Stimulated activated CD8-positive, alpha-beta memory T cell treated with anti-CD3 and anti-CD28 coated beads, Interleukin-7, amount 100 ng/mL, for 1 hour (primary cell): ENCODE measurements at places on chromosomes 2 and 18.

DNA sequence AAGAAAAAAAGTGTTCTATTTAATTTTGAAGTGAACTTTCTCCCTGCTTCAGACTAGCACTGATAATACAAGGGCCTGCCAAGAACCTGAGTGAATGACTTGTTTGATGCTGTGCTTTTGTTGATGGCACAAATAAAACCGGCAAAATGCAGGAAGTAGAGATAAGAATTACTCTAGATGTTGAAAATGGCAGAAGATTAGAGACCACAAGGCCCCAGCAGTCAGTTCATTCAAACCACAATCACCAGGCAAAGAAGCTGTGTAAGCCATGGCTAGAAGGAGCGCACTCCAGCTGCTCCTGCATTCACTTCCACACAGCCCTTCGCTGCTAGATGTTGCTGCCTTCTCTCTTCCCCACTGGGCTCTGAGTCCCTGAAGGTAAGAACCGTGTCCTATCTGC, 297.1 kb downstream of the AGPS start:
- DNase-seq: no peak

GRCh38 chr18:13879937-13880336, 35.4 kb downstream of the MC2R start:
- no peak for DNase-seq

DNA sequence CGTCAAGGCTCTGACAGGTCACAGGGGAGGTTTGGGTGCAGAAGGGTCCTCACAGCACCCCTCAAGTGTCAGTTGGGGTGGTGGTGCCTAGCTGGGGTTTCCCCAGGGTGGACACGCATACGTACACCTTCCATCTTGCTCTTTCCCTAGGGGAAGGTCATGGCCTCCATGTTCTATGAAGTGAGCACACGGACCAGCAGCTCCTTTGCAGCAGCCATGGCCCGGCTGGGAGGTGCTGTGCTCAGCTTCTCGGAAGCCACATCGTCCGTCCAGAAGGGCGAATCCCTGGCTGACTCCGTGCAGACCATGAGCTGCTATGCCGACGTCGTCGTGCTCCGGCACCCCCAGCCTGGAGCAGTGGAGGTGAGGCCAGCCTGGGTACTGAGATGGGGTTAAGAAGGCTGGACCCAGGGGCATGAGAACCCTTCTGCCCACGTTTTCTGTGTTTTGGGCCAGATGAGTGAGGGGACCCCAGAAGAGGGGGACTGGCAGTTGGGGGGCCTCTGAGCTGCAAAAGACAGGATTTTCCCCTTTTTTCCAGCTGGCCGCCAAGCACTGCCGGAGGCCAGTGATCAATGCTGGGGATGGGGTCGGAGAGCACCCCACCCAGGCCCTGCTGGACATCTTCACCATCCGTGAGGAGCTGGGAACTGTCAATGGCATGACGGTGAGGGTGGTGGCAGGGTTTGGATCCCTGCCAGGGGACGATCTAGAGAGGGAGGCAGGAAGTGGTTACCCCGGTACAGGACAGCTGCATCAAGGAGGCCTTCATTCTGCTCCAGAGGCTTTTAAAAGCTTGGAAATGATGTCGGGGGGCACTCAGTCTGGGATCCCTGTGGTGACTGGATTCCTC, 20.9 kb downstream of the SLC30A3 start:
- no peak for DNase-seq

DNA sequence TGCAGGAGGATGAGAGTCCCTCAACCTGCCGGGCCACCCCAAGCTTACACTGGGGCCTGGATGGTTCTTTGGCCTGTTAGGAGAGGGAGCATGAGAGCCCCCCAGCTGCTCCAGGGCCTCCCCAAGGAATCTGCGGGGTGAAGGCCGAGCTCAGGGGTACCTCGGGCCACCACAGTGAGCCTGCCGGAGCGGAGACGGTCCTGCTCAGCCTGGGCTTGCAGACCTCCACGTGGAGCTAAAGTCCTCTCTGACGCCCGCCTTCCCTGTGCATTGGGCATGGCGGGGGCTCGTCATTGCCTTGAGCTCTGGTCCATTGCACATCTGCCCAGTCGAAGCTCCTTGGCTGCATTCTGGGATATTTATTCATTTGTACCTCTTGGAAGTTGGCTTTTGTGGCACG, 62.7 kb downstream of the ASB1 start:
- no peak for DNase-seq

DNA sequence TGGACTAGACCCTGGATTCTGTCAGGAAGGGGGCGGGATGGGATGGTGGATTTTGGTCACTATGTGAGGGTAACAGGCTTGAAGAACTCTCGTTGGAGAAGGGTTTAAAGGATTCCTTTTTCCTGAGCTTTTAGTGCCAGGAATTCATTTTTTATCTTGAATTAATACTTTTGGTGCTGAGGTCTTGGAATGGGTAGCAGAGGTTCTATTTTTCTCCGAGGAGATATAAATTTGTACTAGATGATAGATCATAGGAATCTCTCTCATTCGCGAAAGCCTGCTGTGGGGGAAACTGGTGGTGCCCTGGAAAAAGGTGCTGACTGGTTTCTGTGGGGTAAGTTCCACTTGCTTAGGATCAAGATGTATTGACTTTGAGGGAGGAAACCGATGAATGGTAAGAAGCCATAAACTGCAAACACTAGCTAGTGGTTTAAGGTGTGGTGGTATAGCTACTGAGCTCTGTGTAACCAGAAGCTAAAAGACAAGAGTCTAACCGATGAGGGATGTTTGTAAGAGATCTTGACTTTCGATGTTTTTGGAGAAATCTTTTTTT, 706 bp downstream of the AGPS start:
- DNase-seq: no peak

DNA sequence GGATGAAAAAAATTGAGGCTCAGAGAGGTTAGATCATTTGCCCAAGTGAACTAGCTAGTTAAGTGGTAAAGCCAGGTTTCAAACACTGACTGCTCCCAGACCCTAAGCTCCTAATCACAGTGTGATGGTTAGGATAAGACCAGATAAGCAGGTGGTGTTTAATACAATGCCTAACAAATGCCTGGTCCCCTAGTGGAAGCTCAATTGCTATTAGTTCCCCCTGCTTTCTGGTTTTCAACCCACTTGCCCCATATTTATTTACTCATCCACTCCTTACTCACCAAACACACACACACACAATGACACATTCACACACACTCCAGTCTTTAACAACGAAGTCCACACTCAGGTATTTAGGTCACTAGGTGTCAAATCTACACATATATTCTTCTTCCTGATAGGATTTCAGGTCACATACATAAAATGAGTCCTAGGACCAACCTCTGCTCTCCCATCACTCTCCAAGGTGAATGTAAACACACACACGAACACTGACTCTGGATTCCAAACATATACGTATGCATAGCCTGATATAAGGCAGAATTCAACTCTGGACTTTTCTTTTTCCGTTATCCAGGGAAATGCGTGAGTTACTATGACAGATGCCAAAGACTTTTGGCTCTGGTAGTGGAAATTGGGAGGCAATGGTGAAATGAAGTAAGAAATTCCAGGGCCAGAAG, 73.6 kb upstream of the TSPYL6 start:
- no peak for DNase-seq

DNA sequence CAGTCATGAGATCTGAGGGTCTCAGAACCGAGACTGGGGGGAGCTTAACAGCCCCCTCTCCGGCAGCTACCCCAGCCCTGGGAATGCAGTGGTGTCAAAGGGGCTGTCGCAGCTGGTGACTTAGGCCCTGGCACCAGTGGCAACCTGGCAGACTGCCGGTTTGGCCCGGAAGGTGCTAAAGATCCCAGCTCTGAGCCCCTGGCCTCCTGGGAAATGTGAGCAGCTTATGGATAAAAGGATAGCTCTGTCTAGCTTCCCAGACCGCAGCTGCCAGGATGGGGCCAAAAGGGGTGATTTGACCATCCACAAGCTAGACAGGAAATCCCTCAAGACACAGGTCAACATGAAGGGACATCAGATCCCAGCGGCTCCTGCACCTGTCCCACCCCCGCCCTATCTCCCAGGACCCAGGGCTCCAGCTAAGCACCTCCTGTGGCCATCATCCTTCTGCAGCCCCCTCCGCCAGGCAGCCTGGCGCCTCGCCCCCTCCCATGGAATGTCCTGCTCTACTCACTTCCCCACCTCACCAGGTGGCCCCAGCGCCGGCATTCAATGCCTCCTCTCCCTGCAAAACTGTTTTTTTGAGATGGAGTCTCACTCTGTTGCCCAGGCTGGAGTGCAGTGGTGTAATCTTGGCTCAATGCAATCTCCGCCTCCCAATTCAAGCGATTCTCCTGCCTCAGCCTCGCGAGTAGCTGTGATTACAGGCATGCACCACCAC, 33.2 kb upstream of the EFHD1 start:
- no peak for DNase-seq

- no peak for DNase-seq
Observed at GRCh38 chr2:43175020-43175441, 51.4 kb downstream of the ZFP36L2 start.

DNA sequence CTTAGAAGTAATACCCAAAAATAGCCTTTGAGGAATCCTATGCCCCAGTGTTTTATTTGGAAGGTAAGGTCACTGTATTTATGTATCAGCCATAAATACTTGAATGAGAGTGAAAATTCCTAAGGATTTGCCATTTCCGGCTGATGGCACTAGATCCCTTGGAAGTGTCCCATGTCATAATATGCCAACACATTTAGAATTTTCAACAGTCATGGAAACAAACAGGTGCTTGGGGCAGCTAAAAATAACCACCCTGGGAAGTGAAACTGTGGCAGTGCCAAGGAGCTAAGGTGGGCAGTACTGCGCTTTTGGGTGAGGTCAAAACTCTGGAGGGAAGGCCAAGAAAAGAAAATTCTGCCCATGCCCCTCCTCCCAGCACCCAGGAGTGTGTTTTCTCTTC, 80.2 kb downstream of the TCF7L1 start:
- DNase-seq: no peak

DNA sequence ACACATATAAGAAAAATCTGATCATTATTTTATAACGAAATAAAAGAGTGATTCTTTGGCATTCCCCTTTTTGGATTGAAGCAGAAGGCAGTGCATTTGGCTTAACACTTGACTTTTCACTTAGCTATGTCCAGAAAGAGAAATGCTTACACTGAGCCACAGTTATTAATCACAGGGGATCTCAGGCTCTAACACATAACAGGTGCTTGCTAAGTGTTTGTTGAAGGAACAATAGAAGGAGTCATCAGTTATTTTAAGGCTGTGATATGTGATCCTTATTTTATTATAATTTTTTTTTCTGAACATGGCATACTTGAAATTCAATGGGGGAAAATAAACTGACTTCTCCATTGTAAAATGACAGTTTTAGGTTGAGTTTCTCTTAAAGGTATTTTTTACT, 209.5 kb downstream of the UBE2E3 start:
- DNase-seq: no peak

DNA sequence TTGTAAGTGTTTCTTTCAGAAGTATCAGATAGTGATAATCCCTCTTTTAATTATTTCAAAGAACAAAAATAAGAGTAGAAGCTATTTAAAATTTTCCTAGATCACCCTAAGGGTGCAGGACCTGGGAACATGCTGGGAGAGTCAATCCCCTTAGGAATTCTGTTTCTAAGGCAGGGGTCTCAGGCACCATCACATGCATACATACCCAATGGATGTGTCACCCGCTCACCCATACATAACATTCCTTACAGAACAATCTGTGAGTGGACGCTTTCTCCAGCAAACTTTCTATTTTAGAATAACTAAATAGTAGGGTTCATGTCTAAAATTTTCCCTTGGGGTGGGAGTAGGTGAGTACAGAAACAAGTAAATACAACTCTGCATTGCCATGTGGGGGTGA, 8.4 kb downstream of the DSEL start:
- no peak for DNase-seq

DNA sequence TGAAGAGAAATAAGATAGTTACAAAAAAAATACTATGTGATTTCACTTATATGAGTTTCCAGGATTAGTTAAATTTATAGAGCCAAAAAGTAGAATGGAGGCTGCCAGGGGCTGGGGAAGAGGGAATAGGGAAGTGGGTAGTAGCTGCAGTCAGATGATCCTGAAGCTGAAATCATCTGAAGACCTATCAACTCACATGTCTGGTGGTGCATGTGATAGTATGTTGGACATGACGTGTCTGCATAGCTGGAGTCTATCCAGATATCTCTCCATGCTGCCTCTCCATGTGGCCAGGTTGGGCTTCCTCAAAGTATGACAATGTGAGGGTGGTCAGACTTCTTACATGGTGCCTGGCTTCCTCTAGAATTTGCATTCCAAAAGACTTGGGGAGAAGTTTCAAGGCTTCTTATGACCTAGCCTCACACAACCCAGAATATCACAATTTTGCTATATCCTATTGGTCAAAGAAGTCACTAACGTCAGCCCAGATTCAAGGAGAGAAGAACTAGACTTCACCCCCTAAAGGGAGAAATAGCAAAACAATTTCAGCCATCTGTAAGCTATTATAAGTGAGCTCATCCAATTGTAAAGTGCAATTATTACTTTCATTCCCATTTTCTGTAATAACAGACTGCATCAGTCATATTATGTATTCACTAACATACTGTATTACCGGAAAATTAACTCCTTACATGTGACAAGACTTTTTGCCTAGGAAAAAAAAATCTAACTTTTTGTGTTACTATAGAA, 14.0 kb upstream of the ZNF396 start:
- no peak for DNase-seq

- DNase-seq: no peak
Observed at GRCh38 chr2:179349670-179350303, 85.2 kb upstream of the SESTD1 start.

DNA sequence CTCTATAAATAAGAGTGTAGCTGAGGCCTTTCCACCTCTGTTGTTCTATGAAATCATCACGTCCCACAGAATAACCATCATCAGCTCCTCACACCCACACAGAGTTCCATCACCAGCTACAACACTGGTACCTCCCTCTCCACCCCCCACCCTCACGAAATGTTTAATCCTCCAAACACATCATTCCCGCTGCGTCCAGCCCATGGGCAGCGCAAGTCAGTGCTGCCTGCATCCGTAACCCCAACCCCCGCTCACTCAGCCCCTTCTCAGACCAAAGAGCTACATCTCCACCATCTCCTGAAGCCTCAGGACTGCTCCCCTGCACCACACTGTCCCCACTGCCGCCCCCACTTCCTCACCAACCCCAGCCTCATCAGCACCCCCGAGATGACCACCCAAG, 19.4 kb downstream of the DNMT3A start:
- no peak for DNase-seq

DNA sequence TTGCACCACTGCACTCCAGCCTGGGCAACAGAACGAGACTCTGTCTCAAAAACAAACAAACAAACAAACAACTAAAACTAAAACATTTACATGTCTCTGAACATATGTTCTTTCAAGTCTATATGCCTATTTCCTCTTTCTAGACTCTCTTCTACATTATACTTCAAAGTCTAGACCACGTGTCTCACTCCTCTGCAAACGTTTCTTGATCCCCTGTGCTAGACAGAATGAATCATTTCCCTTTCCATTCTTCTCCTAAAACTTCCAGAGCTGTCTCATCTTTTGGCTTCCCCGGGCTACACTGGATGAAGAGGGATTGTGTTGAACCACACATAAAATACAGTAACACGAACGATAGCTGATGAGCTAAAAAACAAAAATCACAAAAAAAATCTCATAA, 67.1 kb downstream of the BAZ2B start:
- no peak for DNase-seq

- no peak for DNase-seq
Observed at GRCh38 chr2:45293182-45293581, 283.9 kb upstream of the SIX2 start.

GRCh38 chr2:216765761-216766262, 70.5 kb upstream of the IGFBP5 start:
- DNase-seq: no peak
